ENCODE measurements at places on chromosomes 7 and 10.

DNA sequence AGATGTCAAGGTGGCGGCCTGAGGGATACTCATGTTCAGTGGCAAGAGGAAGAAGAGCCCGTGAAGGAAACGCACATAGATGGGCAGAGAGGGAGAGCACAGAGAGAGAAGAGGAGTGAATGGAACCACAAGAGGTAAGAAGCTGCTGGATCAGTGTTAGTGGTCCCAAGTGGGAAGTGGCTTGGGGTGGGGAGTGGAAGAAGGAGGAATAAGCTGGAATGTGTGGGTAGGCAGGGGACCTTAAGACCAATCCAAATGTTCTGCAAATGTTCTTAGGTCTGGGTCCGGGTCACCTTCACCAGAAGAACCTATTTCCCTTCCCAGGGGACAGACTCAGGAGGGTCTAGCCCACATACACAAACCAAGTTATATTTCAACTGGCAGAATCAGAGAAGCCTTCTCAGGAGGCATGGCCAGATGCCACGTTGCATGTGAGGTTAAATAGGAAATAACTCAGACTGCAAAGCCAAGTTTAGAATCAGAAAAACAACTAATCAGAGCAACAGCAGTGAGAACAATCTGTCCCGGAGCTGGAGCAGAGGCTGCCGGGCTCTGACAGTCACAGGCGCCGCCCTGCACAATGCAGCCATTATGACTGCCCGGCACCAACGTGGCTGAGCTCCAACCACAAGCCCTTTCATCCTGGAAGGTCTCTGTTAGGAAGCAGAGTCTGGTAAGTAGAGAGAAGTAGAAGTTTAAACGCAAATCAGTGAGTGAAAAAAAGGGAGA is 78.6 kb upstream of the ARMC3 start:
- no peak for DNase-seq

DNA sequence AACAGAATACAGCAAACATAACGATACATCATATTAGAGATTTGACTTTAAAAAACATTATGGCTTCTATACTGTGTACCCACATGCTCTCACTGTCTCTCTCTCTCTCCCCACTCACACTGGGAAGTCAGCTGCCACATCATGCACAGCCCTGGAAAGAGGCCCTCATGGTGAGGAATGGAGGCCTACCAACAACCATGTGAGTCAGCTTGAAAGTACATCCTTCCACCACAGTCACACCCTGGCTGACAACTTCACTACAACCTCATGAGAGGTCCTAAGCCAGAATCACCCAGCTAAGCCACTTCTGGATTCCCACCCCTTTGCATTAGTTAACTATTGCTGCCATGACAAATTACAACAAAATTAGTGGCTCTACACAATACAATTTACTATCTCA is 23.3 kb upstream of the GPR22 start:
- DNase-seq: no peak

DNA sequence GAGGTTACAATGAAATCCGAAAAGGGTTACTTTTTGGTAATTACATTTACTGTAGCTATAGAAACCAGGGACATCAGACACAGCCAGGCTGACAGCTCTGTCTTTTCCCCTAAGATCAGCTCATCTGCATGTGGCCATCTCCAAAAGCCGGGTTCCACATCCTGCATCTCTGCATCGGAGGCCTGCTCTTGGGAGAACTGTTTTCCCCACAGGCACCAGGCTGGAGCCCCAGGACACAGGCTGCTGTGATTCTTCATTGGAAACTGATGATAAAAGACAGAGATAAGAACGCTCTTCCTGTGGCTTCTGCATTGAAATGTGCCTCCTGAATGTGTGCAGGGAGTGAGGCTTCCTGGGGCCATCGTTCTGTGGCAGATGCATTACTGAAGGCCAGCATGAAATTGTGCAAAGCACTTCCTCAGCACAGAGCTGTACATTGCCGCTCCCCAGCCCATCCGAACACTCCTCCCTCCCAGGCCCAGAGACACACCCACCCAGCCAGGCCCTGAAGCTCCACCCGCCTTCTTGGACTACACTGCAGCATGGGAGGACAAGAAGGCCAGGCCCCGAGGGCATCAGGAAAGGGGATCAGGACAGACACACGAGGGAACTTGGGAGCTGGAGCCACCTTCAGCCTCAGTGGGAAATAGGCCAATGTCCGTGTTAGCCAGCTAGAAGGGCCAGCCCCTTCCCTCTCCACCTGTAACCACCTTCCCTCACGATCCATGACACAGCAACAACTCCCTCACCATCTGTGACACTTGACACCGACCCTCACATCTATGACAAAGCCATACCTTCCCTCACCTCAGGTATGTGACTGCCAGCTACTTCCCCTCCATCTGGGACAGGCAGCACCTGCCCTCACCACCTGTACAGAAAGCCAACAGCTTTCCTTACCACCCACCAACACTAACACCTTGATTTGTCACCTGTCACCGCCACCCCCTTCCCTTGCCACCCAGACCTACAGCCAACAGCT is 113.2 kb downstream of the GRID1 start:
- no peak for DNase-seq

- DNase-seq: no peak
Measured at GRCh38 chr10:29849886-29850285, 209.5 kb downstream of the JCAD start.

DNA sequence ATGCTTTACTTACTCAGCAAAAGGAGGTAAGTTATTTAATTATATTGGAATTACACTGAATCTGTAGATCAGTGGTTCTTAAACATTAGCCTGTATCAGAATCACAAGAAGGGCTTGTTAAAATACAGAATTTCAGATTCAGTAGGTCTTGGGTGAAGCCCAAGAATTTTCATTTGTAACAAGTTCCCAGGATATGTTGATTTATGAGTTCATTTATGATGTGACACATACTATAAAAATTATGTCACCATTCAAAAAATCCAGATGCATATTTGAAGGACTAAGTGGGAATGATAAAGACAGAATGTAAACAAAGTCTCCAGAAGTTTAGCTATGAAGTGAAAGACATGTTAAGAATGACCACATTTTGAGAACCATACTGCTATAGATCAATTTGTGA is 52.3 kb downstream of the HECTD2 start:
- DNase-seq: no peak

- DNase-seq: no peak
Measured at GRCh38 chr10:11441151-11441535, 170.3 kb downstream of the USP6NL start.

DNA sequence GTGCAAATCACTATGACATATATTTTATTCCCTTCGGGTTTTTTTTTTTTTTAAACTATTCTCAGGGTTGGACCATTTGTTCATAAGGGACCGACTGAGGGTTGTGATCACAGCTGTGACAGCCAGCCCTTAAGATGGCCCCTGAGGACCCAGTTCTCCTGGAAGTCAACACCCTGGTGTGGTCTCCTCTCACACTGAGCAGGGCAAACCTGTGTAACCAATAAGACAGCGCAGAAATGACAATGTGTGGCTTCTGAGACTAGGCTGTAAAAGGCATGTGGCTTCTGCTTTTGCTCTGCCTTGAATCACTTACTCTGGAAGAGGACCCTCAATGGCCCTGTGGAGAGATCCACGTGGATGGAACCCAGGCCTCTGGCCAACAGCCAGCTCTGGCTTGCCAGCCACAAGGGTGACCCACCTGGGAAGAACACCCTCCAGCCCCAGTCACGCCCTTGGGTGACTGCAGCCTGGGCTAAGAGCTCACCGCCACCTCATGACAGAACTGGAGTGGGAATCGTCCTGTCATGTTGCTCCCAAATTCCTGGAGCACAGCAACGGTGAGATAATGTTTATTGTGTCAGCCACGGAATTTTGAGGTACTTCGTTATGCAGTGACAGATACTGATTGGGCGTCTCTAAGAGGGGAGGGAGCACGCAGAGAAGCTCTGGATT is 127.1 kb downstream of the CLEC2L start:
- no peak for DNase-seq

DNA sequence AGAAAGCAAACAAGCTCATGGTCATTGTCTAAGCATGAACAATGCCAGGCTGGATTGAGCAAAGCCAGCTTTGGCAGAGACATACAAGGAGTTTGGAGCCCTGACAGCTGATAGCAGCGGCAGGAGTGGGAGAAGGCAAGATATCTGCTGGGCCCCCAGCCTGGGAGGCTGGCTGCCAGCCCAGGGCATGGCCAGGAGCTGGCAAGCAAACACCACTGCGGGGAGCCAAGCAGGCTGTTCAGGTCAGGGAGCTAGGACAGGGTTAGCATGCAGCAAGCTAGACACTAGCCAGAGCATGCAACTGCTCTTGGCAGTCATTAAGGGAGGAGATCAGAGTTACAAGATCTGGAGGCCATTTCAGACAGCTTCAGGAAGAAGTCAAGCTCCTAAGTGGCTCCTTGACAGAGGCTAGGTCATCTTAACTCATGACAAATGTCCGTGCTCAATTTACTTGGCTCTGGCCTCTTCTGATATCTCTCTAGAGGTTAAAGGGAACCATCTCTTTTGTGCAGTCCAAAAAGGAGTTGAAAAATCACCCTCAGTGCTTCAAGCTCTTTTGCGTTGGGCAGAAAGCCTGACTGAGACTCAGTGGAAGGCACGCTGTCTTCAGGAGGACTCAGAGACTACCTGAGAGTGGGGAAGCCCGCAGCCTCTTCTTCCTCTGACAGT is 436.8 kb upstream of the C7orf33 start:
- DNase-seq: no peak

GRCh38 chr10:132634947-132635271 is 97.3 kb downstream of the INPP5A start:
- DNase-seq: no peak

DNA sequence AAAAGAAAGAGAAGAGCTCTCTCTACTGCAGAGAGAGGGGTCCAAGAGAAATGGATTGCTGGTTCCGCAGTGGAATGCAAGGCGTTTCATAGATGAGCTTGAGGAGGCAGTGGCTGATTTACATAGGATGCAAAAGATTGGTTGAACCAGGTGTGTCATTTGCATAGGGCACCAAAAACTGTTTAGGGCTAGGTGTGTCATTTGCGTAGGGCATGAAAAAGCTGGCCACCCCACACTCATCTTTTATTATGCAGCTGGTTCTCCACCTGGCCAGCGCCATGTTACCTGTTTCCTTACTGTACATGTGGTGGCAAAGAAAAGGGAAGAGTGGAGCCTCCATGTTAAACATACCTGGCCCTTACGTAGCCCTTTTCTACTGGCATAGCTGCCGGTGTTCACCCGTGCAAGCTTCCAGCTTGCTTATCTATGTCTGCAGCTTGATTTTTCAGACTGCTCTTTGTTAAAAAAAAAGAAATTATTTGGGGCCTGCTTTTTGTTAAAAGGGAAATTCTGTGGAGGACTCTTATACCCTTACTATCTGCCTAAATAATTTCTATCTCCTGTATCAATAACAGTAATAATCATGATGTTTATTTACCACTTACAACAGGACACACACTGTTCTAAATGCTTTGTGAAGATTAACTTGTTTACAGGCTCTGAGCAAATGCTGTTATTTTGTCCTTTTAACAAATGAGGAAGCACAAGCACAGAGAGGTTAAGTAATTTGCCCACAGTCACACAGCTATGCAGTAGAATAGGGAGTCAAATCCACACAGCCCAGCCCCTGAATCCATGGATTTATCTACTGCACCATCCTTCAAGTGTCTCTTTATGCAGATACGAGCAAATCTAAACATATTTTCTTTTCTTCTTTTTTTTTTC is 33.3 kb downstream of the CASP7 start:
- DNase-seq: no peak

- no peak for DNase-seq
Measured at GRCh38 chr7:118039963-118040489, 143.9 kb upstream of the LSM8 start.

DNA sequence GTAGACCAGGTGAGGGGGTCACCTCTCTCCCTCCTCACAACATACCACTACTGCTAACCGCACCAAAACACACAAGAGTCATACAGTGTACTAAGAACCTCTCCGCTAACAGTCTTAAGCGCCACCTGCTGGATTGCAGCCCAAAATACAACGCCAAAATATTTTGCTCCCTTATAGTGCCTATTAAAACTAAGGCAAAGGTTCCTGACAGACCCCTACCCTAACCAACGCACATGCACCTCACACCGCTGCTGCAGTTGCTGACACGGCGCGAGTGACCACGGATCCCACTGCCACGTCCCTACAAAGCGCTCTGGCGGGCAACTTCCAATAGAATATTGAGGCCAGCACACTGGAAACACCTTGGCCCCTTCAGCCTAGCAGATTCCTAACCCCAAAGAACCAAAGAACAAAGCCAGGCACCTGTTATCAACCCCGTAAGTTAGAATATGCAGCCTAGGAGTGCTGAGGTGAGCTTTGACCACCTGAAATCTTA is 563.6 kb upstream of the SEMA3D start:
- no peak for DNase-seq

DNA sequence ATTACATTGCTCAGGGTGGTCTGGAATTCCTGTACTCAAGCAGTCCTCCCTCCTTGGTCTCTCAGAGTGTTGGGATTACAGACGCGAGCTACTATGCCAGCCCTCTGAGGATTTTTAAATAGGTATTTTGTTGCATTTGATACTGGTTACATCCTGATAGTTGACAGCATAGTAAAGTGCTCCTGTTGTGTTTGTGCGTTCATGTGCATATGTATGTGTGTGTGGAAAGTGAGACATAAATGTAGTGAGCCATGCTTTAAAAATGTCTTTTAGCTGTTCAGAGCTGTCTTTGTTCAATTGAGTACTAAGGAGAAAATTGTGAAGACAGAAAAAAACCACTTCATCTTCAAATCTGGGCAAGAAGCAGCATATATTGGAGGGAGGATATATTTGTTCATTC is 27.8 kb downstream of the ZNRF2 start:
- no peak for DNase-seq

- no peak for DNase-seq
Measured at GRCh38 chr10:123521076-123521475, 145.1 kb upstream of the GPR26 start.

DNA sequence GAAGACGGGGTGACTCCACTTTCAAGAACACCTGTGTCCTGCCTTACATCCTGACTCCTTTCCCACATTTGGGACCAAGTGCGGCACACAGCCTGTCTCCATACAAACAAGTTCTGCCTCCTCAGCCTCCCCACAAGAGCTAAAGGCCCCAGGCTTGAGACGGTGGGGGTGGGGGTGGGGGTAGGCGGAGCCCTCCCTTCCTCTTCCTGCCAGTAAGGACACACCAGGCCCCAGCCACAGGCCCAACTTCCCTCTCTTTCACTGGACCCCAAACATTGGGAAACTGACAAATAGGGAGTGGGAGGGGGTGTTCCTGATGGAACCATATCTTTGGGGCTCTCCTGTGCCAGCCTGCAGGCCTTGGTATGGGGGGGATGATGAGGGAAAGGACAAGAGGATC is 4.6 kb downstream of the CDK5 start:
- no peak for DNase-seq

DNA sequence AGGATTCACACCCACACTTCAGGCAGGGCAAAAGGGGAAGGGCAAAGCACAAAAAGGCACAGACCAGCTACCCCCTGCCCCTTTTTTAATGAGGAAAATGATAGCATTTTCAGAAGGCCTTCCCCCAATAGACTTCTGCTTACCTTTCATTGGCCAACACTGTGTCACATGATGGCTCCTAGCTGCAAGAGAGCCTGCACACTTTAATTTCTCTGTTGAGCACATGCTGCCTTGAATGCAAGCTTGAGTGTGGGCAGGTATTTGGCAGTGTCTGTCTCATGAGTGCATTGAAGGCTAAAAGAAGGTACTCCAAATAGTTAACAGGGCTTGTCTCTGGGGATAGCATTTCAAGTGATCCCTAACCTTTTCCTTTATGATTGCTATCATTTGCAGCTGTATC is 175.4 kb upstream of the NFE2L3 start:
- no peak for DNase-seq

Data from GM12864 (cell line).